ENCODE measurements at places on chromosomes 12 and 14. TPM values are rescaled to one million over a fixed set of nuclear protein-coding genes. Genes with fewer than 3 reads are reported as not detected.

Gene KRT74
- not detected for polyA plus RNA-seq

Gene UNC79
- polyA plus RNA-seq = not detected

Gene ALDH6A1
- 8.8 TPM for polyA plus RNA-seq

- H3K27ac ChIP-seq = peak overlapping the region; percentile 52
- DNase-seq = peak; percentile 75
- H3K4me1 ChIP-seq = peaks cover 26% of the 10 kb centered on the region
- H3K36me3 ChIP-seq = no peaks in the 10 kb centered on the region
Observed at GRCh38 chr12:122062832-122063693, 15.5 kb upstream of the MLXIP start.

GRCh38 chr12:115407036-115407435 lies 723.1 kb upstream of the TBX3 start:
- no peaks in the 10 kb centered on the region for H3K4me1 ChIP-seq
- no peaks in the 10 kb centered on the region for H3K36me3 ChIP-seq
- H3K27me3 ChIP-seq = peaks cover 2% of the 10 kb centered on the region
- no peak overlapping the region for H3K4me3 ChIP-seq

GRCh38 chr12:124363353-124363965 lies 68.6 kb downstream of the RFLNA start:
- peaks cover 78% of the 10 kb centered on the region for H3K36me3 ChIP-seq
- no peak overlapping the region for H3K27ac ChIP-seq
- no peaks in the 10 kb centered on the region for H3K4me1 ChIP-seq
- no peak overlapping the region for H3K4me3 ChIP-seq
- H3K27me3 ChIP-seq = no peaks in the 10 kb centered on the region

- H3K27me3 ChIP-seq = no peaks in the 10 kb centered on the region
- H3K36me3 ChIP-seq = no peaks in the 10 kb centered on the region
- H3K27ac ChIP-seq = no peak overlapping the region
- no peaks in the 10 kb centered on the region for H3K4me1 ChIP-seq
- DNase-seq = no peak
Observed at GRCh38 chr14:33714527-33715226, 236.2 kb downstream of the EGLN3 start.

DNA sequence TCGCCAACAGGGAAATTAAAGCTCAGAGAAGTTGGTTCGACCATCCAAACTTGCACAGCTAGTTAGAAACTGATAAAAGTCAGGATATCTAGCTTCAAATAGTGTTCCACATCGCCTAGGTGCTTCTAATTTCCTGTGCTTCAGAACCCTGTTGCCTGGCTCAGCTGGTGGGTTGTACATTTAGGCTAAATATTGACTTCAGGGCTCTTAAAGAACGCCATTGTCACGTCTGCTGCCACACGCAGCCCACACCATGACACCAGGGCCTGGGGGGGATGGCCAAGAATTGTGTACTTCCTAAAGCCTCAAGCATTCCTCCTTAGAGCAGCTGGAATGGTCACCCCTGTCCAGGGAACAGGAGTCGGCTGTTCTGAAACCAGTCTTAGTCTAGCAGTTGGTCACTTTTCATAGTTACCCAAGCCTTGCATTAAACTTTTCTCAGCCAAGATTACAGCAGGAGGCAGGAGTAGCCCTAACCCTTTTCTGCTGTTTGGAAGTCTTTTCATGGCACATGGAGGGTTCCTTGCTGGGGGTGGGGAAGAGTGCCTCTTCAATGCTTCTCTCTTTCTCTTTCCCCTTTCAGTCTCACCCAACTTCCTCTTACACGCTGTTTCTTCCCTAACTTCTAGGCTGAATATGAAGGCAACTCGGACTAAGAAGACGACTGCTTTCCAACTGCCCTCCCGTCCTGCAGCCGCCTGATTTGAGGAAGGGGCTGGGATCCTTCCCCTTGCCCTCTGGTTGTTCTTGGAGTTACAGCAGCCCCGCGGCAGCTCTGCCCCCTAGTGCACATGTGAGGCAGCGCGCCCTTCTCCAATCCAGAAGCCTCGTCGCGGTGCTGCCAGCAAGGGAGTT lies 17.1 kb downstream of the FOS start:
- peak; percentile 84 for DNase-seq
- H3K27me3 ChIP-seq = no peaks in the 10 kb centered on the region
- peak overlapping the region; percentile 98 for H3K27ac ChIP-seq
- H3K4me3 ChIP-seq = peak overlapping the region; percentile 85
- no peaks in the 10 kb centered on the region for H3K36me3 ChIP-seq

DNA sequence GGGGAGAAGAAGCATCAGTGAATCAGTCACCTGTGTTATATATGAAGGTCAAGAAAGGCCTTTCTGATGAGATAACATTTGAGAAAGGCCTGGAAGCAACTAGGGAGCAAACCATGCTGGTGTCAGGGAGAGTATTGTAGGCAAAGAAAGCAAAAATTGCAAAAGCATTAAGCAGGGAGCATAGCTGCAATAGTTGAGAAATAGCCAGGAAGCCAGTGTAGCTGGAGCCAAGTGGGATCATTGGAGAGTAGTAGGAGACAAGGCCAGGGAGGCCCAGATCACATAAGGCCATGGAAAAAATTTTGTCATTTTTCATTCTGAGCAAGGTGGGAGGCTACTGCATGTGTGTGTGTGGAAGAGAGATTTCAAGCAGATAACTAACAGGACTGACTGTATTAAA lies 18.8 kb upstream of the MAGOHB start:
- no peaks in the 10 kb centered on the region for H3K4me1 ChIP-seq
- H3K4me3 ChIP-seq = no peak overlapping the region
- H3K27me3 ChIP-seq = no peaks in the 10 kb centered on the region
- no peak for DNase-seq
- no peaks in the 10 kb centered on the region for H3K36me3 ChIP-seq
- no peak overlapping the region for H3K27ac ChIP-seq

GRCh38 chr12:20415641-20416040 lies 47.3 kb downstream of the PDE3A start:
- H3K4me1 ChIP-seq = no peaks in the 10 kb centered on the region
- no peaks in the 10 kb centered on the region for H3K36me3 ChIP-seq
- DNase-seq = no peak
- H3K4me3 ChIP-seq = no peak overlapping the region
